Glutamatergic neuron (in vitro differentiated cells): ENCODE measurements at places on chromosomes 4 and X. TPM values are rescaled to one million over a fixed set of nuclear protein-coding genes. Genes with fewer than 3 reads are reported as not detected.
A peak's percentile ranks its signal among the peaks of the same experiment; 100 is the strongest.

DNA sequence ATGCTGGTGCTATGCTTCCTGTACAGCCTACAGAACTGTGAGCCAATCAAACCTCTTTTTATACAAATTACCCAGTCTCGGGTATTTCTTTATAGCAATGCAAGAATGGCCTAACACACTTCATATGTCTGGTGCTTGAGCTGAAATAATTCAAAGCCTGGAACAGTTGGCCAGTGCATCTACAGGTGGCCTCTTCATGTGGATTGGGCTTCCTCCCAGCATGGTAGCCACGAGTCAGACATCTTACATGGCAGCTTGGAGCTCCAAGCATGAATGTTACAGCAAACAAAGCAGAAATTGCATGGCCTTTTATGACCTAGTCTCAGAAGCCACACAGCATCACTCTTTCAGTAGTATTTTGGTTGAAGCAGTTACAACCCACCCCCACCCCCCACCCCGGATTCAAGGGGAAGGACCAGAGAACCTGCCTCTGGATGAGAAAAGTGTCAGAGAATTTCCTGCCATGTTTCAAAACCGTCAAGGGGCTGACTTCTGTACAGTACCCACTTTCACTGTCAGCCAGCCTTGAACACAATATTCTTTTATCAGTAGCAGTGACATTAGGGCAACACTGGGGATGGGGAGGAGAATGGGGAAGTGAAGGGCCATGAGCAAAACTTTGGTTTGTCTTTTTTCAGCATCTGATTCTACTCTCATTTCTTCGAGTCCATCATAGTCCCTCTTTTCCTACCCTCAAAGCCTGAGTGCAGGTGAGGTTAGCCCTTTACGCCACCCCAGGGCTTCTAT lies 368.7 kb downstream of the BCOR start:
- H3K36me3 ChIP-seq, result no peaks in the 10 kb centered on the region
- H3K27ac ChIP-seq, result peak overlapping the region; percentile 78
- H3K27me3 ChIP-seq, result peaks cover 5% of the 10 kb centered on the region
- peaks cover 23% of the 10 kb centered on the region for H3K4me1 ChIP-seq
- no peak for DNase-seq

DIPK2B gene
- not detected for total RNA-seq

DNA sequence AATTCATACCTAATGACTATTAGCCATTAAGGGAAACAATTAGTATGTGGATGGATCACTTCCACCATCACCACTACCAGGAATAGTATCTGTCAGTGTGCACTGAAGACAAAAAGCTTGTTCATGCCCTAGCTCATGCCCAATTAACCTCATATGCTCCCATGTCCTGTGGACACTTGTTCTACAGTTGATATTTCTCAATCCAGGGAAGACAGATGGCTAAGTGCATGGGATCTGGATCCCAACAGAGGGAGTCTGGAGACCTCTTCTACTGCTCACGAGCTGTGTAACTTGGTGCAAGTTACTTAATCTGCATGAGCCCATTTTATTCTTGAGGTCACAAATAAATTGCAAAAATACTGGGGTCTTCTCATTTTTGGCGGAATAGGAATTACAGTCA lies 23.7 kb downstream of the AMOT start:
- H3K4me1 ChIP-seq, result peaks cover 38% of the 10 kb centered on the region
- no peak for DNase-seq
- H3K27me3 ChIP-seq, result peaks cover 9% of the 10 kb centered on the region
- no peak overlapping the region for H3K4me3 ChIP-seq

DNA sequence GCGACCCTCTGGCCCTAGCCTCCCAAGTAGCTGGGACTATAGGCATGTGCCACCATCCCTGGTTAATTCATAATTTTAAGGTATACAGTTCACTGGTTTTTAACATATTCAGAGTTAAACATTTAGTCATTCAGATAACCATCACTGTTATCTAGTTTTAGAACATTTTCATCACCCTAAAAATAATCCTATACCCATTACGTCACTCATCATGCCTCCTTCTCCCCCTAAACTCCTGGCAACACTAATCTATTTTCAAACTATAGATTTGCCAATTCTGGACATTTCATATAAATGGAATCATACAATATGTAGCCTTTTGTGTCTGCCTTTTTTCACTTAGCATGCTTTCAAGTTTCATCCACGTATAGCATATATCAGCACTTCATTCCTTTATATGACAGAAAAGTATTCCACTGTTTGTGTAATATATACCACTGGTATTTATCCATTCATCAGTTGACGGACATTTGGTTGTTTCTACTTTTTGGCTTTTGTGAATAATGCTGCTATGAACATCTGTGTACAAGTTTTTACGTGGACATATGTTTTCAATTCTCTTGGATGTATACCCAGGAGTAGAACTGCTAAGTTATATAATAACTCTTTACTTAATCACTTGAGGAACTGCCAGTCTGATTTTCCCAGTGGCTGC lies 32.0 kb upstream of the RPS3A start:
- DNase-seq, result no peak
- no peak overlapping the region for H3K27ac ChIP-seq
- H3K4me1 ChIP-seq, result no peaks in the 10 kb centered on the region
- H3K27me3 ChIP-seq, result no peaks in the 10 kb centered on the region

POU3F4 gene
- total RNA-seq, result 1.8 TPM

DNA sequence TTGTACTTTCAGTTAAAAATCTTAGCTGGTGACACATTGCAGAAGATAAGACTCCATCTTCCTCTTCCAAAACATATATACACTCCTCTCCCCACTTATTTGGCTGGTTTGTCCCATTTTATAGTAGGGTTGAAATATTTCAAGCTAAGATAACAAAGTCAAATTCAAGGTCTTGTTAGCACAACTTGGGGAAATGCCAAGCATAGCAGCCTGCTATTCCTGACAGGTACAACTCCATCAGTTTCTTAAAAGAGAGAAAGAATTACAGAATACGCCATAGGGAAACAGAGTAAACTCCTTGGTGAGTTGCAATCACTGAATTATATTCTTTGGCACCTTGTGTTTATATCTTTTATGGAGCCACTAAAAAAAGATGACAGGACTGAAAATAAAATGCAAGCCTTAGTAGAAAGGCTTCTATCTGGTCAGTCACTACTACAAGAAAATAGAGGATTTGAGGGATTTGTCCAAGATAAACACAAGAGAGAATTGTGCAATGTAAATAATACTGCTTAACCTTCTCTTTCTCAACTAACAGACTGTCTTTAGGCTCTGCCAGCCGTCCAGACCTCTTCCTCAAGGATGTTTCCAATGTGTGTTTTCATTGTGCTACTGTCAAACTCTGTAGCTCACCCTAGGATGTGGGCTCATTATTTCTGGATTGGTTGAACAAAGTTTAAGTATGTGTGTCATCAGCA lies 170.3 kb downstream of the VEGFC start:
- no peaks in the 10 kb centered on the region for H3K4me1 ChIP-seq
- H3K27me3 ChIP-seq, result peaks cover 1% of the 10 kb centered on the region
- H3K36me3 ChIP-seq, result peaks cover 5% of the 10 kb centered on the region
- no peak for DNase-seq
- no peak overlapping the region for H3K27ac ChIP-seq

GRCh38 chr4:170805352-170805751 lies 715.6 kb upstream of the AADAT start:
- no peak overlapping the region for H3K27ac ChIP-seq
- DNase-seq, result no peak
- no peaks in the 10 kb centered on the region for H3K4me1 ChIP-seq
- no peak overlapping the region for H3K4me3 ChIP-seq
- H3K27me3 ChIP-seq, result no peaks in the 10 kb centered on the region
- H3K36me3 ChIP-seq, result no peaks in the 10 kb centered on the region

DNA sequence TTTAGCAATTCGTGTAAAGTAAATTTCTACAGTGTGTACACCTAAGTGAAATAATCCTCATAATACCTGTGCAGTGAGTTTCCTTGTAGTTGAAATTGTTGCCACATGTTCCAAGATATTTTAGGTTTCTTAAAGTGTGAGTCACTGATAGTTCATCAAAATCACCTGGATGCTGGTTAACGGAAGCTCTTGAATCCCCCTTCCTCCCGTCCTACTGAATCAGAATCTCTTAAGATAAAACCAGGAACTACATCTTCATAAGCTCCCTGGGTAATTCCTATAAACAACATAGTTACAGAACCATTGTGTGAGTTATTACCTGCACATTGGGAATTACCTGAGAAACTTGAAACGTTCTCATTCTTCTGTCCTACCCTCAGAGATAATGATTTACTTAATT lies 197.4 kb upstream of the HS3ST1 start:
- no peak for DNase-seq
- H3K27ac ChIP-seq, result no peak overlapping the region
- no peaks in the 10 kb centered on the region for H3K27me3 ChIP-seq
- H3K4me3 ChIP-seq, result no peak overlapping the region
- H3K36me3 ChIP-seq, result no peaks in the 10 kb centered on the region

DNA sequence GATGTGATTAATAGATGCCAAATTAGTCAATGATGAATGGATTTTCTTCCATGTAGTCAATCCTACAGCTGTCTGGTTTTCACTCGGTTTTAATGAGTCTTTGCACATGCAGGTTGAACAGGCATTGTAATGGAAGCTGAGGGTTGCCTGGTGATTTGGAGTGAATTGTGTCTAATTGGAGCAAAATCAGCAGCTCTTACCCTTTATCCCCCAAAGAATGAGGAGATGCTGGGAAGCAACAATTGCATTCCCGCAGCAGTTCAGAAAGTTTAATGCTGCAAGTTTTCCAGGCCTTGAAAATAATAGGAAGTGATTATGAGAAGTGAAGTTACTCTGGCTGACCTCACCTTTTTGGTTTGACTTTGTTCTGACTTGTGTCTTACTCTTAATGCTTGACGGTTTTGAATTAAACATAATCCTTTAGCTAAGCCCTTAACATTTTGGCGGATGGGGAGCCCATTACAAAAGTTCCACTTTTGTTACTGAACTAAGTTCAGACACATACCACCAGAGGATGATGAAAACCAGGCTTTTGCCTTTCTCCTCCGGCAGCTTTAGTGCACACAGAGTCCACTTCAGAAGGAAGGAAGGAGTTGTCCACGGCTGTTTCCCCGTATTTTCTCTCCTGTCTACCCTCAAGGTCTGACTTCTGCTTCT lies 78.8 kb upstream of the TBC1D9 start:
- H3K27me3 ChIP-seq, result no peaks in the 10 kb centered on the region
- no peak overlapping the region for H3K27ac ChIP-seq
- no peaks in the 10 kb centered on the region for H3K4me1 ChIP-seq
